Stimulated activated CD8-positive, alpha-beta memory T cell treated with anti-CD3 and anti-CD28 coated beads, Interleukin-15, amount 100 ng/mL, for 24 hours (primary cell): ENCODE measurements at places on chromosomes 4 and X.
A peak's percentile ranks its signal among the peaks of the same experiment; 100 is the strongest.

DNA sequence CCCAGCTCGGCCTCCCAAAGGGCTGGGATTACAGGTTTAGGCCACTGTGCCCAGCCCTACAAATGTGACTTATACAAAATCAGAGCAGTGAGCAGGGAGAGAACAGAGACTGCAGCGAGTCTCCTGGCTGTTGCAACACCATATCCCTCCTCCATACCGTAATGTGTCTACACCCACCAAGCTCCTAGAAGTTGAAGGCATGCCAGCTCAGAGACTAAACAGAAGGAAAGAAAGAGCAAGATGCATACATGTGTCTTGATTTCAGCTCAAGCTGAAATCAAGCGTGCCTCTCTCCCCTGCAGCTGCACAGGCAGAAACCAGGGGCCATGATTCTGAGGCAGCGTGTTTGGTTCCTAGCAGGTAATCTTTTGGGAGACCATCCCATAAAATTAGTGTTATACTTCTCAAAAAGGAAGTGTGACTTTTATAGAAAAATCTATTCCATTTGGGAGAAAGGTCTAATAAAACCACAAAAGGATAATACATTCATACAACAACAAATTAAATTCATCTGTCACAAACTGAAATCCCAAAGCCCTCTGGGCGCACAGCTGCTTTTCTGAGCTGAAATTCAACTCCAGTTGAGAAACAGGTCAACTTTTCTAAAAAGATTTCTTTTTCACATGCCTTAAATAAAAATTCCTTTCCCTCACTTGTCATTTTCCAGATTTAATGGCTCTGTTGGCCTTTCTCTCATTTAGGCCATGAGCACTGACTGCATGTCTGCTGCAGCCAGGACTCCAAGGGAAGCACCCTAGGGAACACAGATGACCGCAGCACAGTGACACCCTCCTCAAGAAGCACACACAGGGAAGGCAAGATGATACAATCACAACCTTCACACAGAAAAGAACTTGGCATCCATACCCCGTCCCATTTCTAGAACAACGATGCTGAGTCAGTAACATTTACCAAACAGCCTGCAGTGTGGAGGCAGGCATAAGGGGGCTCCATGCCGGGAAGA is 34.4 kb downstream of the AFAP1 start:
- no peak for DNase-seq

- peak; percentile 18 for DNase-seq
Measured at GRCh38 chr4:99816545-99817308, at the start of gene DAPP1. DAPP1 (plus strand) TSS chr4:99816827; CDS start chr4:99816914, 87 bp downstream.

GRCh38 chrX:17081511-17081910 is 135.1 kb downstream of the REPS2 start:
- no peak for DNase-seq

DNA sequence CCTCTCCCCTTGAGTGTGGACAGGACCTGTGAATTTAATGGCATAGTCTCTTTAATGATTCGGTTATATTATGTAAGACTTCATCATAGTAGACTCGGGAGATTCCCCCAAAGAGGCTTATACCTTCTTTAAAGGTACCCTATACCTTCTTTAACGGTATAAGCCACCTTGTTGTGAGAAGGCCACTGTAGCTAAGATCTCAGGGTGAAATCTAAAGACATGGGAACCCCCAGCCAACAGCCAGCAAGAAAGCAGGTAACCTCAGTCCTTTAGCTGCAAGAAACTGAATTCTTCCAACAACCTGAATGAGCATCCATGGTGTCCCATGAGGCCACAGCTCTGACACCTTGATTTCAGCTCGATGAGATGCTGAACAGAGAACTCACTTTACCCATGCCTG is 931 bp downstream of the DDX60 start:
- no peak for DNase-seq
